Activated CD4-positive, alpha-beta memory T cell treated with anti-CD3 and anti-CD28 coated beads, Interleukin-2, amount 10 ng/mL, durations not matched to agents 7 days and 5 days (primary cell): ENCODE measurements at places on chromosomes 2 and 18. TPM values are rescaled to one million over a fixed set of nuclear protein-coding genes. Genes with fewer than 3 reads are reported as not detected.

DNA sequence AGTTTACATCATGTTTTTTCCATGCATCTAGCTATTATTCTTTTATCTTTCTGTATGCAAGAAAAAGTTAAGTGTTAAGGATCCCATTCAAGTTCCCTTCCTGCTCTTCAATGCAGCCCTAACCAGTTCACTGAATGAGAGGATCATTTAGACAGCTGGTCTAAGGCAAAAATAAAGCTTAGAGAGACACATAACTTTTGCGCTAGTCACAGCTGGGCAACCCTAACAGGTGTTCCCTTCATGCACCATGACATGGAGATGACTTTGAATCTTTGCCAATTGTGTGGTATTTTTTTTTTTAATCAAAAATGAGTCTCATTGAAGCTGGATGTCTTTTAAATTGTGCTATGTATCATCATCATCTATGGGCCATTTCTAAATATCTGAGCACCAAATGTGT, 393.8 kb upstream of the CYRIA start:
- no peak for DNase-seq

DNA sequence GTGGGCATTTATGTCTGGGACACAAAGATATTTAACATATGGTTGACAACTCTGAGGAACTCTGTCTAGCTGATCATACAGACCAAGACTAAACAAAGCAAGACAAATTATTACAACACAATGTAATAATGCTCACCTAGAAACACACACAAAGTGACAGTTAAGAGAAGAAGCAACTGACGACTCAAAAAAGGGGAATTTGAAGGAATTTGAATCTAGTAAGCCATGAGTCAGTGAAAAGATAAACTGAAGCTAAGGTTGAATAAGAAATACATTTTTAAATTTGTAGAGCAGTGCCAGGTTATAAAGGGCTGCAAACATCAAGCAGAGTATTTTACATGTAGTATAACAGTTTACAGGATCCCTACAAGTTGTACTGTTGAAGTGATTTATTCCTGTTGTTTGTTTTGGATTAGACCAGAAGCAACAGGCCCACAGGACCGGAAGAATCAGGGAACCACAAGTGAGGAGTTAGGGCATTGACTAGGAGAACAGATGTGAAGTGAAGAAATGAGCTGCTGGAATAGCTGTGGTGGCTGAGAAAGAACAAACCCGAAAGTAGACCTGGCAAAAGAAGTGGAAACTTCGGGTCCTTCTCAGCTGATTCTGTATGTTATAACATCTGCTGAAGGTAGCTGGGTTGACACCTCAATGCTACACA, 35.6 kb downstream of the IFIH1 start:
- DNase-seq, result no peak

GRCh38 chr18:77369644-77370043, 120.0 kb downstream of the GALR1 start:
- no peak for DNase-seq

DNA sequence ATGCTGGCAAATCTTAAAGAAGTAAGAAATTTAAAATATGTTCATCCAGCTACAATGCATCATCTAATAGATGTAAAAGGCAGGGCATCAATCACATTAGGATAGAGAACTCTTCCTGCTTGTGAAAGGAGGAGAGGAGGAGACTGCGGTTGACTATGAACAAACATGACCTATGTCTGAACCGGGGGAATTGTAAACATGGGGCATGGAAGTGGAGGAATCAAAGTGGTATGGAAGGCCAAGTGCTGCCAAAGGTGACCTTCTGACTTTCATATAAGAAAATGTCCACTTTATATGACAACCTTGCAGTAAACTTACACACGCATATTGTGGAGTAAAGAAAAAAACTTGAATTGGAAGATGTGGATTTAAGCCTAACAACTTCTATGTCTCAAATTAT, 20.0 kb upstream of the SLC8A1 start:
- no peak for DNase-seq

DNA sequence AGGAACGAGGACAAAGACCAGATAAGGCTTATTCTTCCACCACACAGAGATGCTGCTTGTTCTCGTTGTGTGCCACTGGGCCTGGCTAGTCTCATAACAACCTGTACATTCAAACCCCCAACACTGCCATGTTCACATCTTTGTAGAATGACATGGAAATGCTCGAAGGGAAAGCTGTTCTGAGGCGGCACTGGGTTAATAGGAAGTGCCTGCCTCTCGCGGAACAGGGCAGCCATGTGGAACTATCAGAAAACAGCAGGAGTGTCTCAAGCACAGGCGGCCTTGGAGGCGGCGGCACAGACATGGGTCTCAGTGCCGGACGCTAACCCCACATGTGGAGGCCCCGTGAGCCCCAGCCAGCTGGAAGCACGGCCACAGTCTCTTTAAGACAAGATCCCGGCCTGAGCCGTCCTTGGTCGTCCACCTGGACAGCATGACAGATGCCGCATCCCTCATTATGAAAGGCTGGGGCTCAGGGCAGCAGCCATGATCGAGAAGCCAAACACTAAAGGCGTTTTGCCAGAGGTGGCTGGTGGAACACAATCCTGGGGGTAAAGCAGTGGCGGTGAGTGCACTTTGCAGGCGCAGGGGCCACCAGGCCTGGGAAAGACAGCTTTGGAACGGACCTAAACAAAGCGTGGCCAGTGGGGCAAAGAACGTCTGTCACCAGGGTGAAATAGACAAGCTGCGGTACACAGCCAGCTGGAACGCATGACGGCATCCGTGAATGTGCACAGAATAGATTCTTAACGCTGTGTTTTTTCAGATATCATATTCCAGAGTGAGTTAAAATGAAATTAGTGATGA, 161.0 kb downstream of the HDAC4 start:
- DNase-seq, result no peak

DNA sequence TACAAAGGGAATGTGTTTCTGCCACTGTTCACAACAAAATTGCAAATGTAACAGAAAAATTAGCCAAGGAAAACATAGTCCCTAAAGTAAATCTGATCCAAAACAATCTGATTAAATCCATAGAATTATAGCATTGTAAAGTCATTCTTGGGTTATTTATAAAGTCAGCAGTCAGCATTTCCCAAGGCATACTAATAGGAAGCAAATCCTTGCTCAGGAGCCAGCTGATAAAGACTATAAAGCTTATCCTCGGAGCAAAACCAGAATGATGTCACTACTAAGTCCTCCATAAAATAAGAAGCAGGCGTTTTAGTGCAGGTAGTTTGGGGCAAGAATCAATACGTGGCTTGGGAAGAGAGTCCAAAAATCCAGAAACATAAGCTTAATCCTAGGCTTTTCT, 67.3 kb upstream of the CSRNP3 start:
- DNase-seq, result no peak

- no peak for DNase-seq
These were observed 107.4 kb upstream of the ACAA2 start for GRCh38 chr18:49920731-49921130.

- DNase-seq, result no peak
These were observed 166.9 kb upstream of the OSR1 start for GRCh38 chr2:19525313-19525712.

GRCh38 chr18:32074206-32074605, 17.5 kb upstream of the RNF138 start:
- no peak for DNase-seq

ACSL3 gene
- 57.2 TPM for total RNA-seq

MYCN gene
- total RNA-seq, result not detected

EGR4 gene
- not detected for total RNA-seq

HOXD3 gene
- total RNA-seq, result not detected
